ENCODE measurements at places on chromosomes 1 and 21.

DNA sequence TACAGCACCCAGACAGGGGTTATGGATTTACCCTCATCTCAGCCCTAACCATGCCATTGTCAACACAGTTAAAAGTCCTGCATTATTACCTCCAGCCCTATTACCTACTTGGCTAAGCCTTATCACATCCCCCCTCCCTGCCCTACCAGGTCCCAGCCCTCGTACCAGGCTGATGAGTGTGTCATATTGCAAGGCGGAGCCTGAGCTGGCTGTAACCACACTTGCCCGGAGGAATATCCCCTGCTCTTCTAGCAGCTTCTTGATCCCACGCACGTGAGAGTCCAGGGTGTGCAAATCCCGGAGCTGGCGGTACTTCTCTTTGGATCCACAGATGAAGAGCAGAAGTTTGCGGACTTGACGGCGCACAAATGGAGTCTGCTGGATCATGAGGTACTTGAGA, 87.4 kb downstream of the UBR4 start:
- no peak for DNase-seq

DNA sequence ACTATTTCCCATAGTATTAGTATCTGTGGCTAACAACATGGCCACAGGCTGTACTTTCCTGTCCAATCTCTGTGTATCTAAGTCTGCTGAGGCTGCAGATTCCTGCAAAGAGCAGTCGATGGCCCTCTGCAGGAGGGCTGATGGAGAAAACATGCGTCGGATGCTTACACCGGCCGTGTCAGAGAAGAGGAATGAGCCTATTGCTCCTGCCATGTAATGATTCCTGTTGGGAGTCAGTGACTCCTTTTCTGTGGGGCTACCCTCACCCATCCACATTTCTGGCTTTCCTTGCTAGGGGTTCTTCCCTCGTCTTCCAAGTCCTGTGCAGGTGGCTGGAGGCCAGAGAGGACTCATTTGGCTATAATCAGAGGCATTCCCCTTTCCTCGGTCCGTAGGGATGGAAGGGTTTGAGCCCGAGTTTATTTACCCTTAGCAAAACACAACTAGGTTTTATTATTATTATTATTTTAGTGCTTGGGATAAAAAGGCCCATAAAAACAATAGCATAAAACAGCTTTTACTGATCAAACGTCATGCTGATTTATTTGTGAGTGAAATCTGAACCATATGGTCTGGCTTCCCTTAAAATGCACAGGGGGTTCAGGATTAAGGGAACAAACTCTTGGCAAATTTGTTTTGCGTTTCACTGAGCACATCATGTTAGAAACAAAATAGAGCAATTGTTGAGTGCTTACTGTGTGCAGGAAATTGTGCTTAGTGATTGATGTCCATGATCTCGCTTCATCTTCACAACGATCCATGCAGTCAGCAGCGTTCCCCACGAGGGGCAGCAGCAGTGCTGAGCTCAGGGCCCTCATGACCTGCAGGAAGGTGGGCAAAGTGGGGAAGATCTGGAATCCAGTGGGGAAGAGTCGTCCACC, 70.8 kb downstream of the KIF26B start:
- DNase-seq, result peak; percentile 74

GRCh38 chr1:17605582-17606344, 66.3 kb downstream of the ARHGEF10L start:
- no peak for DNase-seq

DNA sequence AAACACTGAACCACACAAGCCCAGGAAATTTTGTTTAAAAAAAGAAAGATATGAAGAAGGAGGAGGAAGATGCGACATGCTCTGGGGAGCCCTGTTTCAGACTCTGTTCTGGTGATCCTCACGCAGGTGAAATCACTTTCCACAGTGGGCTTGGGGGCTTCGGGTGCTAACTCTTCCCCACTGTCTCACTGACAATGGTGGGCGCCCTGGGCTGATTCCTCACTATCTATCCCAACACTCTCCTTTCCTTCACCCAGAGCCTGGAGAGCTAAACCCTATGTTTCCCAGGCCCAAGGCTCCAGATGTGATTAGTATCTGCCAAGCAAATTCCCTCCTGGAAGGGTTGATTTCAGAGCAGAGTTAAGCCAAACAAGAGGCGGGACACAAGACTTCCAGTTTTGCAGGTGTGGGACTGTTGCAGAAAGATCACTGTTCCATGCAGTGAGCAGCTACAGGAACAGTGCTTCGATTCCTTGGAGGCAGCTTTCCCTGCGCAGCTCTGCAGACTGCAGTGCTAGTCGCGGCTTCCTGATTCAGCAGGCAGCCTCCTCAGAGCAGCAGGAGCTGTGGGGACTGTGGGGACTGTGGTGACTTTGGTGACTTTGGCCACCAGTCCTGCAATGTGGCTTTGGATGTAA, 168.3 kb downstream of the RHOU start:
- DNase-seq, result no peak

DNA sequence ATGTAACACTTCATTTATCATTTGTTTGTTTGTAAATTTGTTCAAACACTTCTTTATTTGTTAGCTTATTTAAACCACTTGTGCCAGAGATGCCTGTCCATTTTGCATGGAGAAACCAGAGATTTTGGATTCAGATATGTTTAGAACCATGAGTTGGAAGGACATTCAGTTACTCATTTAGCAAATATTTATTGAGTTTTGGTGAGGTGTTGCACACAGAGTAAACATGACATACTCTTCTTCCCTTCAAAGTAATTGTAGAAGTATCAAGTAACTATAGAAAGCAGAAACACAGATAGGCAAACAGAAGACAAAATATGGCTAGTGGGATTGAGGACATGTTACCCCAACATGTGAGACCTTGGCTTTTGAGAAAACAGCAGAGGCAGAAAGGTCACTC, 136.8 kb upstream of the USP25 start:
- no peak for DNase-seq

DNA sequence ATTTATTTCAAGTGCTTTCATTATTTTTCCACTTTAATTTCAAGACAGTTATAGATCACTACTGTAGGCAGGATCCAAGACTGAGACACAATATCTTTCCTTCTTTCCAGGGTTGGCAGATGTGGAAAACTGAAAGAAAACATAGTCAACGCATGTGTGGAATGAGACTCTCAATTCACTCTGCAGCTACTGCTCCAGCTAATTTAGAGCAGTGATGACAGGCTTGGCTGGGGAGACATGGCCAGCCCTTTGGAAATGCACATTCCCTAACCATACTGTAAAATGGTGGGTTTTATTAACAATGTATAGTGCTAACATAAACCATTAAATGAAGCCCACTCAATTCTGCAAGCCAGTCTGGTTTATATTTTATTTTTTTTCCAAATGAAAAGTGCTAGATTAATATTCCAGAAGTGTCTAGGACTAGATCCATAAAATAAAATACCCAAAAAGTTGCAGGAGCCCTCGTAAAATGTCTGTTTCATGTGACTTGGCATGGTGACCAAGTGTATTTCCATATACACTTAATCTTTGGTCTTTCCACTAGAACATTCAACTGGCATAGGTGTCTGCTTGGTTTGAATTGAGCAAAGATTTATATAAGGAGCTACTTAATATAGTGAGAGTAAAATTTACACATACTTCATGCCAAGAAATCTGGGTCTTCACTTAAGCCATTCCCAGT, 32.9 kb downstream of the COL11A1 start:
- DNase-seq, result no peak

DNA sequence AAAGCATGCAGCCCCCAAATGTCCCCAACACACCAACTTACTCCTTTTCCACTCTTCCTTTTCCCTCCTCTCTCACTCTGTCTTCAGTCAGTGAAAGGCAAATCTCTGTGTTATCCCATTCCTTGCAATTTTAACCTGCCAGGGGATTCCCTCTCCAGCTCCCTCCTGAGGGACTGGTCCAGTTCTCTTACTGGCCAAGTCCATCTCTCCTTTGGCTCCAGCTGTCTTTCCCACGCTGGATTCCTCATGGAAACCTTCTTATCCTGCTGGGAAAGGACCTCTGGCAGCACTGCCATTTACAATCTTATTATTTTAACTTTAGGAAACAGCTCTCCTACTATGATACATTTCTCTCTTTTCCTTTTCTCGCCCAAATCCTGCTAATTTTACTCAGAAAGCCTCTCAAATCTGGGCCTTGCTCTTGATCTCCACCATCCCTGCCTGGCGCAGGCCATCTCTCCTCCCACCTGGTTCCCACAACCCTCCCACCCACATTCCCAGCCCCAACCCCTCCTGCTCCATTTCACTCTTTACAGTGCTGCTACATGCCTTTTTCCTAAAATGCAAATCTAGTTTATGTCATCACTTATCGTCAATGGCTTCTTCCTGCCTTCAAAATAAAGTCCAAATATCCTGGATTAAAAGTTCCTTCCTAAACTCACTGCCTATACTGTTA, 72.7 kb upstream of the CNN3 start:
- no peak for DNase-seq

DNA sequence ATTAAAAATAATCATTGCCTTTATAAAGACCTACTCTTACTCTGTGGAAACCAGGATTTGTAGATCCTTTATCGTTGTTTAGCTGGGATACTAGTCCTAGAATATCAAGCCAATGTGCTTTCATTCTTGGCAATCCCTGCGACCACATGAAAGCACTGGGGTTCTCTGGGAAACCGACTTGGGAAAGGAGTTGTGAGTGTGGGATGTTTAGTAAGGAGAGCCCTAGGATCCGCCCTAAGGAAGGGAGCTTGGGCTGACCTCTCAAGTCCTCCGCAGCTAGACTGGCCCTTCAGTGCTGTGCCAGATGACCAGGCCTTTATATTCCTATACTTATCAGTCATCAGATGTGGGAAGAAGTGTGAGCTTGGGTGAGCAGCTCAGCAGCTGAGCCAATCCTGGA, 5.2 kb upstream of the KRTAP19-8 start:
- no peak for DNase-seq

GRCh38 chr21:36155603-36156338, 853 bp upstream of the DOP1B start:
- DNase-seq, result no peak

DNA sequence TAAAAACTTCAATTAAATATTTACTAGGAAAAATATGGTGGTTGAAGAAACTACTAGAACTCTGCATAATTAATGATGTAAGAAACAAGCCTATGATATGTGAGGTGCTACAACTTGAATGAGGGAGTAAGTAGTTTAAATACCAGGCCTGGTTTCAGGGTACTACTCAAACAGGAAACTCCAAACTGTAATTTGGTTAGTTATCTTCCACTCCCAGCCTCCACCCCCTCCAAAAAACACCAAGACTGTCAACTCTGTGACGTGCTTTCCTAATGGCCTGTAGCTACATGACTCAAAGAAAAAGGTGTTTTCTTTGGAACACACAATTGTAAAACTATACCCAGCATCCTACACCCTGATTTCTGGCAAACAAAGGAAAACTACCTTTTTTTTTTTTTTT, 55.9 kb upstream of the RCC1 start:
- peak; percentile 11 for DNase-seq

- DNase-seq, result no peak
These were observed 13.2 kb downstream of the ITPKB start for GRCh38 chr1:226725897-226726267.

- peak; percentile 13 for DNase-seq
These were observed 43.6 kb upstream of the DPH5 start for GRCh38 chr1:101069158-101069557.

GRCh38 chr21:16532840-16533239, 803.1 kb downstream of the USP25 start:
- DNase-seq, result no peak

GRCh38 chr1:20511518-20512428, 3.8 kb upstream of the MUL1 start:
- no peak for DNase-seq

- peak; percentile 89 for DNase-seq
These were observed 25.3 kb downstream of the ADAM30 start for GRCh38 chr1:119870917-119871596.

- no peak for DNase-seq
These were observed 25.1 kb downstream of the ZNF124 start for GRCh38 chr1:247146671-247147070.

DNA sequence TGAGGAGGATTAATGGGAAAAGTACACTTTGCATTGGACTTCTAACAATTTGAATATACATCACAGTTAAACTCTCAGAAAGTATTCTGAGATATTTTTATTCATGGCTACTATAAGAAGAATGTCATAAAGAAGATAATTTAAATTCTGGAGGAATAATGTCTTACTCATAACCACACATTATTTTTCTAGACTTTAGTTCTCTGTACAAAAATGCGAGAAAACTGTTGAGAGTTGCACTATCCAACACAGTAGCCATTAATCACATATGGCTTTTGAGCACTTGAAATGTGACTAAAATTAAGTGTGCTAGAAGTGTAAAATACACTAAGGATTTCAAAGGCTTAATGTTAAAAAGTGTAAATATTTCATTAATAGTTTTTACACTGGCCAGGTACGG, 53.8 kb downstream of the CRB1 start:
- DNase-seq, result no peak

DNA sequence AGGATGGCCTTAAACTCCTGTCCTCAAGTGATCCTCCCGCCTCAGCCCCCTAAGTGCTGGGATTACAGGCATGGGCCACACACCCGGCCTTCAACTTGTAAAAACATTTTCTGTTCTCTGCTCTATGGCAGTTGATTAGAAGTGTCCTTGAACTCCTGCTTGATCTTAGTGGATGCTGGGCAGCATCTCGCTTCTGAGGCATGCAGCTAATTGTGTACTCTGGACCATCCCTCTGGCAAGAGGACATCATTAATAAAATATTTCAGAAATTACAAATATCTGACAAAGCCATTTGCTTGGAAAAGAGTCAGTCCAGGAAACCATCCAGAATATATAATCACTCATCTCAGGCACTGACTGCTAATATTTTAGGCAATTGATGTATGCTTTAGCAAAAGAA, 8.1 kb downstream of the NGF start:
- DNase-seq, result peak; percentile 21

- no peak for DNase-seq
These were observed 282 bp upstream of the LYPLAL1 start for GRCh38 chr1:219173434-219173757.

DNA sequence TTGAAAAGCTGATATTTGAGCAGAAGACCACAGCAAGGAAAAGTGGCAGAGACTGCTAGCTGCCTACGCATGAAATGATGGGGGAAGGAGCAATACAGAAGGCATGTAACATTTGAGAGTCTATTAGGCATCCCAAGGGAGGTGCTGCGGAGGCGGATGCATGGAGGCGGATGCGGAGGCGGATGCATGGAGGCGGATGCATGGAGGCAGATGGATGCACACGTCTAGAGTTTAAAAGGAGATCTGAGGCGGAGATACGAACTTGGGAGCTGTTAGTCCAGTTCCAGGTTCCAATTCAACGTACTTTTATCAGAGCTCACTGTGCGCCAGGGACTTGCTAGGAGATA, 744 bp upstream of the DDX20 start:
- DNase-seq, result peak; percentile 89

DNA sequence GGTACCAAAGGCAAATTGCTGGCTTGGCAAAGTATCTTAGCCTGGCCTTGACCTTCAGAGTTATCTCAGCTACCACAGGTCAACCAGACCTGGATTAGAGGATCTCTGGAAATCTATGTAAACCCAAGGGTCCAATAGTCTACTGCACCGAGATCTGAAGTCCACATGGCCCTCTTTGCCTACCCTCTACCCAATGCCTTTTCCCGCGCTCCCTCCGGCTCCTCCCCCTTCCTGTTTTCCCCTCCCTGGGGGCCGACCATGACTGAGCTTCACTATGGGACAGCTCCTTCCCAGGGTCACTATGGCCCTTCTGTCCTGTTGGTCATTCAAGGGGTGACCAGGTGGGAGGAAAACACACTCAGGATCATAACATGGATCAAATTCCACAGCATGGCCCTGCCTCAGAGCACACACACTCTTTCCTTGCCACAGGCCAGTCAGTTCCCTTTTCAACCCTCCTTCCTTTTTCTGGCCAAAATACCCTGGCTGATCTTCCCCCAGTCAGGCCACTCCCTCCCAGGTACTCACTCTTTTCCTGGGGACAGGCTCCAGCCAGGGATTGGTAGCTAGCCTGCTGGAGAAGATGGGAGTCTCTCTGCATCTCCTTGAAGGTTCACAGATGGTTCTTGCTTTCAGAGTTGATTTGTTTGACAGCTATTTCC, 19.1 kb upstream of the TMEM183A start:
- no peak for DNase-seq

All from eye (tissue), 1 donor.